ENCODE measurements at places on chromosomes 4 and X.

DNA sequence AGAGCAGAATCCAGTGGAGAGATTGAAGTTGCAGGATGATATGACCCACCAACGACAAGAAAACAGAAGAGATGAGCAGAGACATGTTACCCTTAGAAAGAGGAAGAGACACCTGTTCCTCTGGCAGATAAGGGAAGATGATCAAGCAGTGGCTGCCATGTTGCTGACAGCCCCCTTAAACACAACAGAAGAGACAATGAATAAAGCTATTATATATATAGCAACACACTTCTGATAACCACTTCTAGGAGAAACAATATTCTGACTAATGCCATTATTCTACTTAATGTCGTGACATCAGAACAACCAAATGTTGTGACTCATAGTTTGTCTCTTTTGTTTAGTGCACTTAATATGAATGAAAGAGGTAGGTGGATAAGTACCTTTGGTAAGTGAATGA, 44.9 kb downstream of the SH3RF1 start:
- H3K27ac ChIP-seq, result peak overlapping the region; percentile 91
- H3K4me3 ChIP-seq, result no peak overlapping the region
- no peaks in the 10 kb centered on the region for H3K27me3 ChIP-seq
- peaks cover 23% of the 10 kb centered on the region for H3K36me3 ChIP-seq
- DNase-seq, result no peak

DNA sequence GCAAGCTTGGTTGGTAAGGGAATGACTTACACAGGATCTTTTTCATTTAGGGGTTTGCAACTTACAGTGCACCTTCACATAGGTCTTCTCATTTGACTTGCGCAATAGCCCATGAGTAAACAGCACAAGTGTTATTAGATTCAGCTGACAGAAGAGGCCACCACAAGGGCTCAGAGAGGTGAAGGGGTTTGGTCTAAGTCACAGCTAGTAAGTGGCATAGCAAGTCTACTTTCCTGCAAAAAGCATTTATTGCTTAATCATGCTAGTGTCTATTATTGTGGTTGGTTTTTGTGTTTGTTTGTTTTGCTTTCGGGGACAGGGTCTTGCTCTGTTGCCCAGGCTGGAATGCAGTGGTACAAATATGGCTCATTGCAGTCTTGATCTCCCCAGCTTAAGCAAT, 83.3 kb downstream of the SPRY1 start:
- no peaks in the 10 kb centered on the region for H3K36me3 ChIP-seq
- no peak for DNase-seq
- no peak overlapping the region for H3K4me3 ChIP-seq
- H3K27me3 ChIP-seq, result no peaks in the 10 kb centered on the region

DNA sequence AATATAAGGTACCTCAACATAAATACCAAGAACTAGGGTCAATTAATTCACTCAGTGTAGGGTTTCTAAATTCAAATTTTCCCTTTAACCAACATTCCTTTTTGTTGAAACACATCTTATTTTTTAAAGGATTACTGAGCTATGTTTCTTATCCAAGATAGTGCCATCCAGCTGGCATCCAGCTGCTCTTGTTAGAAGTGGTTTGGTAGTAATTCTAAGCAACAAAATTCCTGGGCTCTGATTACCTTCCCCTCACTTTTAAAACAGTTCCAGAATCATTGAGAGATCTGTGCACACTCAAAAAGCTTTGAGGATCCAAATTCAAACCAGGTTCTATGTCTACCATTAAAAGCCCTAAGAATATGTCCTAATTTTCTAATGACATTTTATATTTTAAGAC, 583.7 kb downstream of the TRIML1 start:
- H3K36me3 ChIP-seq, result no peaks in the 10 kb centered on the region
- H3K27ac ChIP-seq, result no peak overlapping the region
- no peak overlapping the region for H3K4me3 ChIP-seq
- no peak for DNase-seq
- H3K4me1 ChIP-seq, result no peaks in the 10 kb centered on the region
- no peaks in the 10 kb centered on the region for H3K27me3 ChIP-seq

DNA sequence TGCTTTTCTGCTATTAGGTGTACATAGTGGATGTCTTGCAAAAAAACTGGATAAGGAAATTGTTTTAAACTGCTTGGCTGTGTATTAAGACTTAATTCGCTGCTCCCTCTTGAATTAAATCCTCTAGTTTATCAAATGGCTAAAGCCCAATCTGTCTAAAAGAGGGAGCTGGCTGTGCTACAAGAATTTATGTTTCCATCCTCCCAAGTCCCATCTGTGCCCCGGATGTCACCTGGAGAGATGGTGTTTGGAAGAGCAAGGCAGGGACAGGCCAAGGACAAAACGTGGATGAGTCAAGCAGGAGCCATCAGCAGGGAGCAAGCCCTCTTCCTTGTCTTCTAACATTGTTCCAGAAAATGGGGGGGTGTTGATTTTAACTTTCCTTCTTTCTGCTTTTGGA, 171.3 kb upstream of the LCORL start:
- H3K27ac ChIP-seq, result no peak overlapping the region
- no peaks in the 10 kb centered on the region for H3K36me3 ChIP-seq
- DNase-seq, result no peak
- H3K4me3 ChIP-seq, result no peak overlapping the region
- no peaks in the 10 kb centered on the region for H3K27me3 ChIP-seq

DNA sequence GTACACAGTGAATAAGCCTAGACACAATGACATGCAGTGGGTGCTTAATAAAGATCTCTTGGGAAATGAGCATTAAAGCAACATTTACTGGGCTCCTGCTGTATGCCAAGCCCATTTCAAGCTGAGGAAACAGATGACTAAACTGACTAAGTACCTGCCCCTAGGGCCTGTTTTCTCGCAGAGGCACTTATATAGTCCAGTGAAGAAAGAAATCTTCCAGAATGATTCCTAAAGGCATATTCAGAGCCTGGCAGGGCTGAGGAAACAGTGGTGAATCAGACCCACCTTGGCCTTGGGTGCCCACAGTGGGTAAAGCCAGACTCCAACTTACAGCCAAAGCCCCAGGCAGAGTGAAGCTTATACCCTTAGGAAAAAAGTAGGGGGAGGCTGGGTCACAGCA, 22.0 kb upstream of the S100P start:
- H3K4me3 ChIP-seq, result no peak overlapping the region
- peaks cover 38% of the 10 kb centered on the region for H3K4me1 ChIP-seq
- no peak for DNase-seq
- H3K36me3 ChIP-seq, result peaks cover 4% of the 10 kb centered on the region
- H3K27me3 ChIP-seq, result no peaks in the 10 kb centered on the region

- H3K4me1 ChIP-seq, result no peaks in the 10 kb centered on the region
- DNase-seq, result peak; percentile 38
- H3K36me3 ChIP-seq, result peaks cover 64% of the 10 kb centered on the region
- no peak overlapping the region for H3K4me3 ChIP-seq
Measured at GRCh38 chr4:10074767-10075105, 41.9 kb downstream of the WDR1 start.

DNA sequence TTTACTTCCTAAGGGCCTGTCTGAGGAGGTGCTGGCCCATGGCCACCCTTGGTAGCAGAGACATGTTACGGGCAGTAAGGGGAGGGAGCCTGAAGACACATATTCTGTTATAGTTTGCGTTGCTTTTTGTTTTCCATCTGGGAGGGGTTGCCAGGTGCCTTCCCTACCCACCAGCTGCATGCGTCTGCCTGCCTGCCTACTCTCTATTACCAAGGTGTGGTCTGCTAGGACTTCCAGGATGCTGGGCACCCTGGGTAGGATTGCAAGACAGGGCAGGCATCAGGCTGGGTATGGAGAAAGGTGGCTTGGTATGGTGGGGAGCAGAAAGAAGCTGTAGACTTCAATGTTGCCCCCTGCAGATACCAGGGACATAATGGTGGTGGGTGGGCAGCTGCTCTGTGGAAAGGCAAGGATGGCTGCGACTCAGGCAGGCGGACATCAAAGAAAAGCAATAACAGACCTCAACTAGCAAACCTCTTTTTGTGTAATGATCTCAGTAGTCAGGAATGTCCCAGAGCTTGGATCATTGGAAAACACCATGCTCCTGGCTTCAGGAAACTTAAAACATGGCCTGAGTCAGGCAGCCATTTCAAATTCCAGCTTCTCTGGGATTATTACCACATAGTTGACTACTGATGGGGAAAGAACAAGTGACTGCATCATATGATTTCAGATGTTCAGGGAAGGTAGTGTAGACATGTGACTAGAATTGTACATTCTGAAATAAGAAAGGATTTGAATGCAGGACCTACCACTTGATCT, 67.8 kb downstream of the HOPX start:
- H3K27ac ChIP-seq, result no peak overlapping the region
- H3K27me3 ChIP-seq, result no peaks in the 10 kb centered on the region
- H3K4me3 ChIP-seq, result no peak overlapping the region
- no peaks in the 10 kb centered on the region for H3K36me3 ChIP-seq

DNA sequence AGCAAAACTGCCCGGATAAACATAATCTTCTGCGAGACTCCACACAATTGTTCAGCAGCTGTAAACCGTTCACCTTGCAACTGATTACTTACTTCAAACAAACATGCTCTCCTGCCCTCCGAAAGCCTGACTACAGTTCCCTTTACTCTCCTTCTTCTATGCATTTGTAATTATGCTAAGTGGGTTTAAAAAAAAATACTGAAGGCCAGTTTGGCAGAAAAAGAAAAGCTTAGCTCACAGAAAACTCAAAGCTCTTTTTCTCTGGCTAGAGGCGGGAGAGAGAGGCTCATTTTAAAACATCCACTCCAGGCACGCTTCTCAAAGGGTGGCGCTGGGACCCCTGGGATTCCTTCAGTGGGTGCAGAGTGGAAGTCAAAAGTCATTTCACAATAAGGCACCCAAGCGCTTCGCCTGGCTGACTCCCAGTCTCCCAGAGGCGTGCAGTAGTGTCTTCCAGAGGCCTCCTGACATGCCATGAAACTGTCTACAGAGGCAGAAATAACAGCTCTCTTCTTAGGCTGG, 1.9 kb downstream of the DHRSX start:
- no peaks in the 10 kb centered on the region for H3K27me3 ChIP-seq
- no peak for DNase-seq
- peaks cover 27% of the 10 kb centered on the region for H3K4me1 ChIP-seq
- peaks cover 34% of the 10 kb centered on the region for H3K36me3 ChIP-seq
- H3K27ac ChIP-seq, result 0 out of 2 replicates have a peak overlapping the region, but pooled peaks have one; percentile 90

DNA sequence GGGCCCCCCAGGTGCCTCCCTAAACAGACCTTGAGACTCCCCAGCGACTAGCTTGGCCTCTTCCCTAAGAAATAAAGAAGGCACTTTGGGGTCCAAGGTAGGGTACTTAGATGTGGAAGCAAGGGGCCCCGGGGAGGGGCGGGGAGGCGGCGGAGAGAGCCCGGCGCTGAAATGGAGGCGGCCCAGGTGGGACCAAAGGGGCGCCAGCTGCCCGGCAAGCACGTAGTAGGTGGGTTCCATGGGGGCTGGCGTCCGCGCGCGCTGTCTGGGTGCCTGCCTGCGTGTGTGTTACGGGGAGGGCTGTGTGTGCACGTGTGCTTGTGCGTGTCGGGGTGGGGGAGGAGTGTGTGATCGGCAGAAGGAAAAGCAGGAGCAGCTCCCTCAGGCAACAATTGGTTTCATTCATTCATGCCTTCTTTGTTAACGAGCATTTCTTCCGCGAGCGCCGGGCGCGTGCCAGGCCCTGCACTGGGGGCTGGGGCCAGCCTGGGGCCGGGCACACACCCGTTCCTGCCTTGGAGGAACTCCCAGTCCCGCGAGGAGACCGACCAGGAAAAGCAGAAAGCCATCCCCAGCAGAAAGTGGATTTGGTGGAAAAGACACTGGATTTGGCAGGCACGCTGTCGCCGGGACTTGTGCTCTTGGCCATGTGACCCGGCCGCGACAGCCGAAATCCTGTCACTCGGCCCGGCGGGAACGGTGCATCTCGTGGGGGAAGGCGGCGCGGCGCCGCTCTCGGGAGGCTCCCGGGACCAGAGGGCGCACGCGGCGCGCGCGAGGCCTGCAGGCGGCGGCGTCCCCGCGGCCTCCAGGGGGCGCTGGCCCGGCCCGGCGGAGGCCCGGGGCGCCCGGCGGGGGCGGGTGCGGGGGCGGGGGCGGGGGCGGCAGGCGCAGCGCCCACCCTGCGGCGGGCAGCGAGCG, 3.3 kb upstream of the DUSP9 start:
- no peak overlapping the region for H3K27ac ChIP-seq
- no peaks in the 10 kb centered on the region for H3K4me1 ChIP-seq
- no peaks in the 10 kb centered on the region for H3K36me3 ChIP-seq

DNA sequence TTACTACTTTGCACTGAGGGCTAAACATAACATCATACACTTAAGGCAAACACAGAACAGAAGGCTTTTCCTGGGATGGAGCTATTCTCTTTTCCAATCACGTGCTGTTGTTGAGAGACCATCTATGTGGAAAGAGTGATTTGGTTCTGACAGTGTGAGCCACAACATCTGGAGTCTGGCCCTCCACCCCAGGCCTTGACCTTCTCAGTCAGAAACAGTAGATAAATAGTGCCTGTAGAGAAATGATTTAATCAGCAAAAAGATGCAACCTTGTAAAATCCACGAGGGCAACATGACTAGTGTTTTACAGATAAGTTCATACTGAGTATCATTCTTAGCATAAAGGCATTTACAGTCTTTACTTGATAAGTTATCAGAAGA, 10.8 kb upstream of the SFRP2 start:
- no peak overlapping the region for H3K27ac ChIP-seq
- 0 out of 2 replicates have a peak, but pooled peaks cover 3% of the 10 kb centered on the region for H3K27me3 ChIP-seq
- H3K4me3 ChIP-seq, result no peak overlapping the region
- no peaks in the 10 kb centered on the region for H3K36me3 ChIP-seq
- DNase-seq, result no peak

GRCh38 chr4:163554870-163555465, 60.5 kb downstream of the TMA16 start:
- H3K27ac ChIP-seq, result no peak overlapping the region
- H3K4me3 ChIP-seq, result no peak overlapping the region
- no peaks in the 10 kb centered on the region for H3K27me3 ChIP-seq
- peak; percentile 10 for DNase-seq
- H3K4me1 ChIP-seq, result no peaks in the 10 kb centered on the region
- H3K36me3 ChIP-seq, result no peaks in the 10 kb centered on the region

GRCh38 chrX:131942034-131942433, 81.1 kb upstream of the STK26 start:
- no peaks in the 10 kb centered on the region for H3K27me3 ChIP-seq
- H3K4me1 ChIP-seq, result no peaks in the 10 kb centered on the region
- no peak overlapping the region for H3K4me3 ChIP-seq
- no peak overlapping the region for H3K27ac ChIP-seq

- H3K36me3 ChIP-seq, result no peaks in the 10 kb centered on the region
- H3K27me3 ChIP-seq, result no peaks in the 10 kb centered on the region
- no peak overlapping the region for H3K4me3 ChIP-seq
- no peak overlapping the region for H3K27ac ChIP-seq
- H3K4me1 ChIP-seq, result no peaks in the 10 kb centered on the region
Measured at GRCh38 chr4:3491681-3492405, 28.7 kb downstream of the DOK7 start.

DNA sequence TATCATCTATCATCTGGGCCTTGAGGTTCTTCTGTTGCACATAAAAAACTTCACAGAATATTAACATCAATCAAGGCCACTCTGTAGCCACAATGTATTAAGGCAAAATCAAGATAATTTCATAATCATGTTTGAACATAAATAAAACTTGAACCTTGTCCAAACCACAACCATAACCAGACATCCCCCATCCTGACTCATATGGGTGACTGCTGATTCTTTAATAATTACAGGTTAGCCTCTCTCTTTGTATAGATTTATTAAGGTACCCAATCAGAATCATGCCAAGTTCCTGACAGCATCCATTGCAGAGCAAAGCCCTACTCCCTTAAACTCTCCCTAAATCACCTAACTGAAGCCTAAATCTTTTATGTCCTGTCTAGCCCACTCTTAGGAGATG, 16.7 kb upstream of the AREG start:
- no peak overlapping the region for H3K4me3 ChIP-seq
- no peak overlapping the region for H3K27ac ChIP-seq
- H3K27me3 ChIP-seq, result no peaks in the 10 kb centered on the region

GRCh38 chrX:47749185-47749967, 87.3 kb upstream of the ZNF81 start:
- H3K27me3 ChIP-seq, result no peaks in the 10 kb centered on the region
- H3K36me3 ChIP-seq, result no peaks in the 10 kb centered on the region
- H3K4me3 ChIP-seq, result no peak overlapping the region
- no peaks in the 10 kb centered on the region for H3K4me1 ChIP-seq
- H3K27ac ChIP-seq, result no peak overlapping the region
